HuH-7.5 (cell line): ENCODE measurements at places on chromosomes 16 and 17.

- DNase-seq = no peak
Observed at GRCh38 chr17:27089929-27090247, 204.0 kb upstream of the WSB1 start.

- DNase-seq = no peak
Observed at GRCh38 chr17:77800816-77801215, 157.7 kb upstream of the TNRC6C start.

GRCh38 chr17:28597606-28598383, 1.0 kb downstream of the SPAG5 start:
- DNase-seq = peak; percentile 62

- no peak for DNase-seq
Observed at GRCh38 chr16:80175011-80175410, 365.8 kb upstream of the DYNLRB2 start.

DNA sequence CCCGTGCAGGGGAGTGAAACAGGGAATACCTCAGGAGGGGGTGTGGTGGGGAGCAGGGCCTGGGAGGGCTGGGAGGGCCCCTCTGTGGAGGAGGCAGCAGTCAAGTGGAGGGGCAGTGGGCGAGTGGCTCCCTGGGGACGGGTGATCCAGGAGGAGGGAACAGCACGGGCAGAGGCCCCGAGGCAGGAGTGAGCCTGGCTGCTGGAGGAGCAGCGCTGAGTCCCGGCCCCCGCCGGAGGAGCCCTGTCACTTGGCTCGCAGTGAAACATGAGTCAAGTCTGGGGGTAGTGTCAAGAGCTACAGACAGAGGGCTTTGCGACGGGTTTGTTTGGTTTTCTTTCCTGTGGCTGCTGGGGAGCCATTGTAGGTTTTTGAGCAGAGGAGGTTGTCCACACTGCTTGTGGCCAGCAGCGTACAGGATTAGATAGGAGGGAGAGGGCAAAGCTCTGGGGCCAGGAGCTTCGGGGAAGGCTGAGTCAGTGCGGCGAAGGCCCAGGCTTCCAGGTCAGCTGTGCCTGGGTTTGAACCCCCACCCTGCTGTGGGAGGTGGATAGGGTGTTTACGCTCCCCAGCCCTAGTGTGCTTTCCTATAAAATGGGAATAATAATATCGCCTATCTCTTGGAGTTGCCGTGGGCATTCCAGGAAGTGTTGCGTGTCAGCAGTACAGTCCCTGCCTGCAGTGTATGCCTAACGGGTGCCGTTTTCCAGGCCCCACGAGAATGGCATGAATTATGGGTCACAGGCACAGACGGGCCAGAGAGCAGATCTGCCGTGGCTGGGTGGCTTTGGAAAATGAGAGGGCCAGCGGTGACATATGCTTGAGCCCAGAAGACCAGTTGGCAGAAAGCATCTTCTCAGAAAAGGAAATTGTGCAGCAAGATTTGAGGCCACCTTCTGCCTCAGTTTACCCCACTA, 115.9 kb upstream of the CIBAR2 start:
- no peak for DNase-seq

- DNase-seq = peak; percentile 85
Observed at GRCh38 chr16:88454523-88454947, 1.5 kb downstream of the ZFPM1 start.

- no peak for DNase-seq
Observed at GRCh38 chr17:48503747-48504146, 27.1 kb downstream of the HOXB1 start.

DNA sequence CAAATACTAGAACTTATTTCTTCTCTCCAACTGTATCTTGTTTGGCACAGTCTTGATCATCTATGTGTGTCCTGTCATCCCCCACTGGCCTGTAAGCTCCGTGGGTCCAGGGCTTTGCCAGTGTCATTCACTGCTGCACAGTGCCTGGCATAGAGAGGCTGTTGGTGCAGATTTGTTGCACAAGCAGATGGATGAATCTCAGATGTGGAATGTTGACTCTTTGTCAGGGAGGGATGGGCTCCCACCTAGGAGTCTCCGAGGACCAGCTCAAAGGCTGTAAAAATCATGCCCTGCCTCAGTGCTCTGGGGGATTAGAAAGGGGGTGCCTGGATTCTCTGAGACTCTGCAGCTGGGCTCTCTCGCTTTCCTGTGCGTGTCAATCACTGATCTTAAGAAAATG, 60.6 kb downstream of the RAB11FIP4 start:
- DNase-seq = no peak

DNA sequence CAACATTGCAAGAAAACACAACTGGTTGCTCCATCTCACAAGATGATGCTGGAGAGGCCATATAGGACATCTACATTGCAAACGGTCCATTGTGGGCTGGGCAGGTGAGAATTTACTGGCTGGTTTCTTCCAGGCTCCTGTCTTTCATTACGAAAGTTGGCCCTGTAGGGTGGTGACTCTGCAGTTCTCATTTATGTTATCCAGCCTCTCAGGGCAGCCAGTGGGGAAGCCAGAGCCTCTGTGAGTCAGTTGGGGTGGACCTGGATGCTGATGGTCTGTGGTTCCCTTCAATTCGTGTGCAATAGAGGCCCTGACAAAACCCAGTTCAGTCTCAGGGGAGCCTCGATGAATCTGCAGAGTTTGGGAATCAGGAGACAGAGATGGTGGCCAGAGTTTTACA, 341.0 kb upstream of the CCL2 start:
- DNase-seq = no peak

DNA sequence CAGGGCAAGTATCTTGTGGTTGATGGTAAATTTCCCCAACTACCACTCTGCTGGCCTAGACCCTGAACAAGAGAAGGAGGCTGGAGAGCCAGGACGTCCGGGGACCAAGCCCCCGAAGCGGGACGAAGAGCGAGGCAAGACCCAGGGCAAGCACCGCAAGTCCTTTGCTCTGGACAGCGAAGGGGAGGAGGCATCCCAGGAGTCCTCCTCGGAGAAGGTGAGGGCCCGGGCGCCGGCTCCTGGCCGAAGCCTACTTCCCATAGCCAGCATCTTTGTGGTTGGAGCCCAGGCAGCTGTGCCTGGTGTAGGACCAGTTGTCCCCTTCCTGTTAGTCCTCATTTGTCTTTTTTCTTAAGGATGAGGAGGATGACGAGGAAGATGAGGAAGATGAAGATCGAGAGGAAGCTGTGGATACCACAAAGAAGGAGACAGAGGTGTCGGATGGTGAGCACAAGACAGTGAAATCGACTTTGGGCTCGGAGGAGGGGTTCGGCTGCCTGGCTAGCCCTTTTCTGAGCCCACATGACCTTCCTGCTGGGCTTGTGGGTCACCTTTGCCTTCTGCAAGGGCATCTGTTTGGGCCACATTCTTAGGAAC, 11.8 kb downstream of the SETD1A start:
- DNase-seq = no peak

DNA sequence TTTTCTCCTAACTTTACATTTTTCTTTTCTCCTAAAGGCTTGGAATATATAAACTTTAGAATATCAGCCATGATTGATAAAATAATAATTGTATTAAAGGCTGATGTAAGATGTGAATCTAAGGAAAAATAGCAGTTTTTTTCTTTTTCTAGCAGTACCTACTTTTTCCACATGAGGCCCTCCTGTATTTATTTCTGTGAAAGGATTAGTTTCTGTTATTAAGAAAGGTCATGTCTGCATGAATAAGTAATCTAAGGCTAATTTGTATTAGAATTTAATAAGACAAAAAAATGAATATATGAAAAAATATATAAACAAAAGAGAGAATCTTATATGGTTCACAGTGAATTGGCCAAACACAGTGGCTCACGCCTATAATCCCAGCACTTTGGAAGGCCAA, 85.3 kb downstream of the STXBP4 start:
- DNase-seq = no peak

- peak; percentile 95 for DNase-seq
Observed at GRCh38 chr17:35747540-35748017, 5.5 kb downstream of the GAS2L2 start.

DNA sequence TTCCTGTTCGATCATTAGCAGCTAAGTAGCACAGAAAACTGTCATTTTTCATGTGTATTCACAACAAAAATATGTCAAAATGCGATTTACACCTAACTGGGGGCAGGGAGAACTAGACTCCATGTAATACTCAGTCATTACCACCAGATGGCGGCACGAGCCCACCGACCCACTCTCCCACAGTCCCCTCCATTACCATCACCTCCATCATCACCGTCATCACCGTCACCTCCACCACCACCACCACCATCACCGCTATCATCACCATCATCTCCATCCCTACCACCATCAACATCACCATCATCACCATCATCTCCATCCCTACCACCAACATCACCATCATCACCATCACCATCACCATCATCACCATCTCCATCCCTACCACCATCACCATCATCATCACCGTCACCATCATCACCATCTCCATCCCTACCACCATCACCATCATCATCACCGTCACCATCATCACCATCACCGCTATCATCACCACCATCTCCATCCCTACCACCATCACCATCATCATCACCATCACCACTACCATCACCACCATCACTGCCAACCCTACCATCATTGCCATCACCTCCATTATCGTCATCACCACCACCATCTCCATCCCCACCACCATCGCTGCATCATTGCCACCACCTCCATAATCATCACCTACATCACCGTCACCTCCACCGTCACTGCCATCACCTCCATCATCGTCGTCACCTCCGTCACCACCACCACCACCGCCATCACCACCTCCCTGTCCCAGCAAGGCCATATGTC, 14.4 kb downstream of the NDUFAF8 start:
- DNase-seq = peak; percentile 73

GRCh38 chr17:35568561-35568960, 7.9 kb upstream of the SLFN14 start:
- DNase-seq = no peak

DNA sequence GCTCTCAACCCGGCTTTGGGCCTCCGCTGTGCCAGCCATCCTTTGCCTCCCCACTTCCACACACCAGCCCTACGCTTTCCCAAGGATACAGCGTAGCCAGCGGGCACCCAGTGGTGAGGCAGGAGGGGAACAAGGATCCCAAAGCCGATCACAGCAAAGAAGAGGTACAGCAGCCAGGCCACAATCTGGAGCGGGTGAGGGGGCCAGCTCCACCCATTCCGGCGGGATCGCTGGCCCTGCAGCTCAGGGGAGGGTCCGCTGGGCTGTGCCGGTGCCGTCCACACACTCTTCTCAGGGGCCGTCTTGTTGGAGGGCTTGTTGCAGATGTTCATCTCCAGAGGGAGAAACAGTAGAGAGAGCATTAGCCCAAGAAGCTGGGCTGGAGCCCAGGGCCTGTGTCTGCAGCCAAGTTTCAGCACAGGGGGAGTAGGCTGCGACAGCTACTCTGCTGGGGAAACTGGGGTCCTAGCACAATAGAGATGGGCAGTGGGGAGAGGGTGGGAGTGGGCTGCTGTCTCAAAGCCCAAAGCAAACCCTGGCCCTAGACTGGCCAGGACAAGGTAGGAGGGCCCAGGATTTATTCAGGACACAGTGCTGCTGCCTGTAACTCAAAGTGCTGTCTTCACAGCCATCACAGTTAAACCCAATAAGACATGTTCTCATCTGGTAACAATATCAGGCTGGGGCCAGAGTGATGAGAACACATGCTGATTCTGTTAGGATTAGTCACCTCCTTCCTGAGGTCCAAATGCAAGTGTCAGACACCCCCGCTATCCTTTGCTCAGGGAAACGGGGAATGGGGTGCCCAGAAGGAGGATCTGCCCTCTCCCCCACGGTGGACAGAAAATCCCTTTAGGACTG, 9.9 kb downstream of the ZDHHC1 start:
- no peak for DNase-seq

- DNase-seq = no peak
Observed at GRCh38 chr17:29836643-29837042, 93.4 kb downstream of the SSH2 start.

- DNase-seq = no peak
Observed at GRCh38 chr17:69712801-69713311, 298.4 kb downstream of the MAP2K6 start.

GRCh38 chr17:50710650-50711049, 2.9 kb upstream of the ANKRD40 start:
- DNase-seq = no peak

GRCh38 chr16:88722784-88723506, 16.6 kb downstream of the CTU2 start:
- DNase-seq = no peak

GRCh38 chr17:73625991-73626673, 18.1 kb downstream of the SDK2 start:
- no peak for DNase-seq

DNA sequence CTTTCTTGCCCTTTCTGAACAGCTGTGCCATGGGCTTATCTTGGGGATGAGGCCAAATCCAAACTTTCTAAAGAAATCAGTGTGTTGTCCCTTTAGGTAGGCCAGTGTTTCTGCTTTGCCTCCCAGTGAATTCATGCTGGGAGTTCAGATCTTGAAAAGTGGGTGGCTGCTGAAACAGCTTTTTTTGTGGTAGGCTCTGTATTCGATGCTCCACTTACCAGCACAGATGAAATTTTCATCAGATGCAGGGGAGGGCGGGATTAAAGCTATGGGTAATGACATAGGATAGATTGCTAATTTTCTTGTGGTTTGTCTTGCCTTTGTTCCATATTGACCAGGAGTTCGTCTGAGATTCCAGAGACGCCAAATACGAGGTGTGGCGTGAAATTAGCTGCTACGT, 2.8 kb downstream of the SOCS7 start:
- no peak for DNase-seq

- no peak for DNase-seq
Observed at GRCh38 chr17:80929449-80929848, 62.2 kb upstream of the CHMP6 start.

GRCh38 chr17:2025220-2025621, at the start of gene RTN4RL1:
Gene RTN4RL1, minus strand, starts transcription at chr17:2025334. Its CDS starts 469 bp downstream, at chr17:2024865.
- peak; percentile 76 for DNase-seq

GRCh38 chr17:65657251-65657828, 95.9 kb upstream of the AXIN2 start:
- no peak for DNase-seq

GRCh38 chr17:10058921-10059683, 139.3 kb downstream of the GAS7 start:
- DNase-seq = no peak

- no peak for DNase-seq
Observed at GRCh38 chr16:87794485-87795078, 28.8 kb upstream of the KLHDC4 start.

DNA sequence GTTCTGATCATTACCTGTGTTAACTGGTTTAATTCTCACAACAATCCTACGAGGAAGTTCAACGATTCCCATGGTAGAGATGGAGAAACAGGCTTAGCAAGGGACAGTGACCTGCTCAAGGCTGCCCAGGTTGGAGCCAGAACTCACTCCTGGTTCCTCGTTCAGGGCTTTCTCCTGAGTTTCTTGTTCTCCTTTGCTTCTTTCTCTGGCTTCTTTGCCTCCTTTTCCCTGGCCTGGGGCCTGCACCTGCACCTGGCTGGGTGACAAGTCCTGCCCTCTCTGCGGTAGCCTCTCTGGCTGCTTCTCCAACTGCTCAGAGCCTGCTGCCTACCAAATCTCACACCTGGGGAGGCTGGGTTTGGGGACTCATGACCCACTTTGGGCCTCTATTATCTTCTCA, 2.8 kb downstream of the CCL22 start:
- DNase-seq = no peak

DNA sequence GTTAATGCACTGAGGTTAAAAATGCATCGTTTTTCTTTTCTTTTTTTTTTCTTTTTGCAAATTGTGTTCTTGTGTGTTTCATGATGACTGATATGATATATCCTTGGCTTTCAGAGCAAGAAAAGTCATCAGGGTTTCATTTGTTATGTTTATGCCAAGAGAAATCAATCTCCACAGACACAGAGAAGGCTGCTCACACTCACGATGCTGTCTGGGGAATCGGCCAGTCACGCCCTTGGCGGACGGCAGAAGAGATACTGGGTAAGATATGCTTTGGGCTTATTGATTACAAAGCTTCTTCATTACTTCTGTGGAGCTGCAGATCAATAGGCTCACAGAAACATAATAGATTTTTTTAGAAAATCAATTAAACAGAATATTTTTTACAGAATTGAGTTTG, 42.2 kb upstream of the TNRC6C start:
- DNase-seq = no peak
